ENCODE measurements at places on chromosomes 13 and 19. TPM values are rescaled to one million over a fixed set of nuclear protein-coding genes. Genes with fewer than 3 reads are reported as not detected.

The SOX1 gene
- not detected for total RNA-seq

The RNASEH2B gene
- 38.1 TPM for total RNA-seq

The NAXD gene
- 53.7 TPM for total RNA-seq

The ZNF776 gene
- total RNA-seq: 22.8 TPM

The CEACAM1 gene
- 0.39 TPM for total RNA-seq

The ZNF841 gene
- total RNA-seq: 4.9 TPM

The SHISA7 gene
- not detected for total RNA-seq

The MAST1 gene
- 0.88 TPM for total RNA-seq

The PNMA8A gene
- total RNA-seq: 1.1 TPM

The TSHZ3 gene
- 18.6 TPM for total RNA-seq

The FGF21 gene
- not detected for total RNA-seq

The SIGLEC11 gene
- not detected for total RNA-seq

The FUT2 gene
- total RNA-seq: not detected

The FFAR2 gene
- total RNA-seq: not detected

The PRODH2 gene
- not detected for total RNA-seq

The LGALS14 gene
- total RNA-seq: not detected

The CCL25 gene
- total RNA-seq: not detected

The ZNF763 gene
- 0.13 TPM for total RNA-seq

The CATSPERD gene
- total RNA-seq: not detected

The GZMM gene
- total RNA-seq: not detected

The HIPK4 gene
- under 0.01 TPM for total RNA-seq

The NR1H2 gene
- 74.3 TPM for total RNA-seq

The FARP1 gene
- 47.7 TPM for total RNA-seq

The CCDC8 gene
- total RNA-seq: 26.4 TPM

The C19orf33 gene
- 27.9 TPM for total RNA-seq

The ALKBH7 gene
- total RNA-seq: 67.6 TPM

The PBX4 gene
- total RNA-seq: 6.0 TPM

The ZNF625 gene
- 10.7 TPM for total RNA-seq

The LENG9 gene
- total RNA-seq: 6.3 TPM

The FXYD1 gene
- 20.4 TPM for total RNA-seq

The OVOL3 gene
- not detected for total RNA-seq

The PEG3 gene
- 1.4 TPM for total RNA-seq

The CCDC70 gene
- total RNA-seq: not detected

The CDK8 gene
- 17.3 TPM for total RNA-seq

The RDH8 gene
- total RNA-seq: not detected

The PRR22 gene
- 0.13 TPM for total RNA-seq

The MAB21L1 gene
- total RNA-seq: 0.08 TPM

The PRTN3 gene
- 2.6 TPM for total RNA-seq

The BIVM gene
- total RNA-seq: 58.2 TPM

Data from epithelial cell of alveolus of lung (primary cell).